Stimulated activated CD8-positive, alpha-beta memory T cell treated with anti-CD3 and anti-CD28 coated beads, Interleukin-4, amount 100 ng/mL, for 4 hours (primary cell): ENCODE measurements at places on chromosomes 1 and 21.

DNA sequence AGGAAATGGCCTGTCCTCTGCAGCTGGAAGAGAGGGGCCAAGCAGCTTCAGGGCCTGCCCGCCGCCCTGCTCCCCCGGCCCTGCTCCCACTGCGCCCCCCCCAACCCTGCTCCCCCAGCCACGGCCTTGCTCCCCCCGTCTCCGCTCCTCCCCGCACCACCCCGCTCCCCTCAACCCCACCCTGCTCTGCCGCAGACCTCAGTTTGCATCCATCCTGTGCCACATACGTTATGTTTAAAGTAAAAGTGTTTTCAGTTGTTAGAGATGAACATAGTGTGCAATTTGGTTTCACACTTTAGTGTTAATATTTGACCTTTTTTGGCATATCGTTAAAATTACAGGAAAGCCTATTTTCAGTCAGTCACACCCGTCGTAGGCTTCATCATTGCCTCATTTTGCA, 34.1 kb upstream of the DIP2A start:
- no peak for DNase-seq

DNA sequence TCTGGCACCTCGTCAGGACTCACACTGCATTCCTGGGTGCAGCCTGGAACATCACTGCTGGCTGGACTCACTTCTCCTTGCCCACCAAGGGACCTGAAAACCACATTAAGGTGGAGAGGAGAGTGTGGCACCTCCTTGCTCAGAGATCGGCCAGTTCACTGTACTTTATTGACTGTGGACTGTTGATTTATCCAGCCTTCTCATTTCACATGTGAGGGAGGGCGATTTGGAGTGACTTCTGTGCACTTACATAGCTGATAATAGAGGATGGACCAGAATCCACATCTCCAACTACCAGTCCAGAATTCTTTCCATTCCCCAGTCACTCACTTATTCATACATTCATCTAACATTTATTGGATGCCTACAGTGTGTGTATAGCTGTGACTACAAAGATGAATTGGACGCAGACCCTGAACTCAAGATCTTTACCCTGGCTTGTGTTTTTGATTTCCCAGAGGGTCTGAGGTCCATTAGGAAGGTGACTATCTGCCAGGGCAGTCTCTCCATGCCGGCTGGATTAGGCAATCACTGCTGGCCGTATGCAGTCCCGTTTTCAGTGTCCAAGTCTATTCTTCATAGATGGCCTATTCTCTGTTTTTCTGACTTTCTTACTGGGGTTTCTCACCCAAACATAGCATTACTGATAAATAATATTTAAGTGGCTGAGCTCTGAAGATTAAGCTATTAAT, 233.5 kb upstream of the SGIP1 start:
- no peak for DNase-seq

DNA sequence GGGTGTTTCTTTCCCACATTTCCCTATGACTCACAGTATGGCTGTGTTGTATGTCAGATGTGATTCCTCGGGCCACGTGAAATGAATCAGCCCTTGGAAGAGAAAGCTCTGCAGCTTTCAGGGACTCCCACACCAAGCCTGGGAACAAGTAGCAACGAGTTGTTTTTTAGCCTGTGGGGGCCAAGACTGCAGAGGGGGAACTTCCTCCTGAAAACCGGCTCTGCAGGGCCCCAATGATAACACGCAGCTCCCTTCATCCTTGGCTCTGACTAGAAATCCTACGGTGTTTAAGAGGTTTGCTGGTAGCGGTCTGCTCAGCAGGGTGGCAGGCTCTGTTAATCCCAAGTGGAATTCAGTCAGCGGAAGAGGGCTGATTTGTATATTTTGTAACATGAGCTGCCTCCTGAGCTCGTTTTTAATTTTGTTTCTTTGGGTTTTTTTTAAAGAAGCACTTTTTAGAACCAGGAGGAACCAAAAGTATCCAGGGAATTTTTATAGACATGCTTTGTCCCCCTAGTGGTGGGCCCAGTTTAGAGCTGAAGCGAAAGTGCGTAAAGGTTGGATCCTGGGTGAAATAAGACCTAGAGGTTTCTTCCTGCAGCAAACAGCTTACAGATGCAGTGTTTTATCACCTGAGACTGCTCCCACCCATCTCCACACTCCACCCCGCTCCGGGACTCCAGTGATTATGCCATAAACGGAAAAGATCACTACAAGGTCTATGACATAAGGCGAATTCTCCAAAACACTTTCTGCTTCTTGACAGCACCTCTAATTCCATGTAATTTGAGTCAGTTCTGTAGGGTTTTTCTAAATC, 48.8 kb downstream of the LAMC2 start:
- DNase-seq = no peak

GRCh38 chr1:40884055-40884795, 22.1 kb upstream of the CITED4 start:
- no peak for DNase-seq

DNA sequence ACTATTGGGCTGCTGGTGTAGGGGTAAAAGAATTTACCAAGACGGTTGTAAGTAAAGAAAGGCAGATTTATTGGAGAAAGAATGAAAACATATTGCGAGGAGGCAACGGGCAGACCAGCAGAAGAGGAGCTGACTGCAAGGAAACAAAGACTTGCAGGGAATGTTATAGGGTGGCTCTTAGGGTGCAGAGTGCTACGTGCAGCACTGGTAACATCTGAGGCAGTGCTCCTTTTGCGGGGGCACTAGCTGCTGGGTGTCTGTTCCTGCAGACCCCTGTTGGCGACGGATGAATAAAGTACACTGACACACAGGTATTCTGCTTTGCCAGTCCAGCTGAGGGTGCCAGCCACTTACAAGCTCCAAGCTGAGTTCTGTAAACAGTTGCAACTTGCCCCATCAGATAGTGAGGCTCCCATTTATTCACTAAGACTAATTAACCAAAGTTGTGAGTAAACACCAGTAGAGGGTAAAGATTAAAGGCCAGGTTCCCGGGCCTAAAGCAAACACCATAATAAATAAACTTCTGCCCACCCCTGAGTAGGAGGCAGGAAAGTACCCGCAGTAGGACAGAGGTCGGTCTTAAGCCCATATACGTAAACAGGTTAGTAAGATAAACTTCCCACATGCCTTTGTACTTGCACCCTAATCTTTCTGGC, 140.2 kb upstream of the KCNK1 start:
- DNase-seq = no peak
